ENCODE measurements at places on chromosomes 3 and 15. TPM values are rescaled to one million over a fixed set of nuclear protein-coding genes. Genes with fewer than 3 reads are reported as not detected.

DNA sequence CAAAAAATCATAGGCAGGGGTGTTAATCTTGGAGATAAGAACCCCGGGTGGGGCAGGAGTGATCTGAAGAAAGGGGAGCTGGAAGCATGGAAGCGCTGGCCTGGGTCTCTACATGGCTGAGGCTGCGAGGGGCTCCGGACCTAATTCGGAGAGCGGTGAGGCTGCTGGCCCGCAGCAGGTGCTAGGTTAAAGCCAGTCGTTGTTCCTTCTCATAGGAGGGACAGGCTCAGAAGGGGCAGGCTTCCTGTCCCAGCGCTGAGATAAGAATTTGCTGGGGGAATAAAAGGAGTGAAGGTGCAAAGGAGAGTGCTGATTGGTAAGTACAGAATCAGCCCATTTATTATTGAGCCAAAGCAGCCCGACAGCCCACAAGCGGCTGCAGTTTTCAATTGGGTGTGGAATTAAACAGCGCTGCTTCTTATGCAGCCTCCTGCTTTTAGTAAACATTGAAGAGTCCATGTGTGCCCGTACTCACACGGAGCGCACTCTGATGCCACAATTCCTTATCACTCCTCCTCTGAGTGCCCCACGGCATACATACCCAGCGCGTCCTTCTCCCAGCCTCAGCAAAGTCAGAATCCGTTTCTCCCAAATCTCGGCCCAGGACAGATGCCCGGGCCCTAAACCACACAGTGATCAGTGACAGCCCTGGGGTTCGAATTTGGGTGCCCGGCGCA, 17.1 kb downstream of the CHST13 start:
- DNase-seq, result peak; percentile 6

- DNase-seq, result no peak
Observed at GRCh38 chr3:156892701-156893100, 66.5 kb downstream of the LEKR1 start.

The CCR9 gene
- not detected for total RNA-seq

DNA sequence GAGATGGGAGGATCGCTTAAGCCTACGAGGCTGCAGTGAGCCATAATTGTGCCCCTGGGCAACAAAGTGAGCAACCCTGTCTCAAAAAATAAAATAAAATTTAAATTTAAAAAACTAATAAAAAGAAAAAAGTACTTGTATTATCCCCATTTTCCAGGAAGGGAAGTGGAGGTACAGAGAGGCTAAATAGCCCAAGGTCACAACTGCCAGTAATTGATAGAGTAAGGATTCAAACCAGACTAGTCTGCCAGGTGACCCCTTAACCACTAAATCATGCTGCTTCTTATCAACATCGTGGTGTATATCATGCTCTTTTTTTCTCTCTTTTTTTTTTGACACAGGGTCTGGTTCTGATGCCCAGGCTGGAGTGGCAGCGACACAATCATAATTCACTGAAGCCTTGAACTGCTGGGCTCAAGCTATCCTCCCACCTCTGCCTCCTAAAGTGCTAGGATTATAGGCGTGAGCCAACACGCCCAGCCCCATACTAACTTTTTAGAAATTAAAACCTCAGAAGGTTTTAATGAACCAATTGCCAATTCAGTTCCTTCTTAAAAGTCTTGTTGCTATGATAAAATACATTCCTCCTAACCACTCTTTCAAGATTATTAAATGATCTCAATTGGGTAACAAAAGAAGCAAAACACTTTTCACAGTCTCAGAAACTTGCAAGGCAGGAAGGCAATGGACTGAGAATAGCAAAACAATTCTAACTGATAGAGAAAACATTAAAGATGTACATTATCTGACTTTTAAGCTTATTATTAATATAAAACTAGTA, 30.5 kb downstream of the HERC1 start:
- no peak for DNase-seq

- DNase-seq, result no peak
Observed at GRCh38 chr15:42707068-42707467, 29.9 kb downstream of the CDAN1 start.
